CD14-positive monocyte (primary cell): ENCODE measurements at places on chromosomes 3 and 15. TPM values are rescaled to one million over a fixed set of nuclear protein-coding genes. Genes with fewer than 3 reads are reported as not detected.

The CACNA1D gene
- polyA plus RNA-seq: 0.98 TPM

The CORO2B gene
- polyA plus RNA-seq: not detected

The GMPPB gene
- polyA plus RNA-seq: 16.6 and 17.6 TPM in 2 replicates

The SUCNR1 gene
- 0.28 TPM for polyA plus RNA-seq

The ZNF620 gene
- polyA plus RNA-seq: 0.22 and 0.67 TPM in 2 replicates

The SLC24A5 gene
- not detected in 2 replicates for polyA plus RNA-seq

The CCR3 gene
- 0.38 TPM for polyA plus RNA-seq

The C3orf70 gene
- polyA plus RNA-seq: 0.01 TPM in 1 of 2 replicates, not detected in the other

The SLC22A13 gene
- 0.19 and 0.22 TPM in 2 replicates for polyA plus RNA-seq

The CCR1 gene
- 304 TPM for polyA plus RNA-seq

DNA sequence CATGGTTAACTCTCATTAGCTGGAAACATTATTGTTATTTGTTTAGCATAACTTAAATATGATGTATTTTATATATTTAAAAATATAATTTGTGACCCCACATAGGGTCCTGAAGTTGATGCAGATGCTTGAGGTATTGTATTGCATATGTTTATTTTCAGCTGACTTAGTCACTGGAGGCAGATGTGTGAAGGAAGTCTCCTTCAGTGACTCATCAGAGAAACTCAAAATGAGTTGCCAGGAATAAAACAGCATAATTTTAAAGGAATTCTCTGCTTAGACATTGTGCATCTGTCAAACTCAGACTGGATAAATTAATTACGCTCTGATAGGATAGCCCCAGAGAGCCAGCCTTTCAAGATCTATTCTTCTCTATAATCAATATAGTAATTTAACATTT, 7.9 kb upstream of the OR4F6 start:
- DNase-seq: no peak

GRCh38 chr3:66435989-66436388, 64.8 kb downstream of the LRIG1 start:
- DNase-seq: no peak

DNA sequence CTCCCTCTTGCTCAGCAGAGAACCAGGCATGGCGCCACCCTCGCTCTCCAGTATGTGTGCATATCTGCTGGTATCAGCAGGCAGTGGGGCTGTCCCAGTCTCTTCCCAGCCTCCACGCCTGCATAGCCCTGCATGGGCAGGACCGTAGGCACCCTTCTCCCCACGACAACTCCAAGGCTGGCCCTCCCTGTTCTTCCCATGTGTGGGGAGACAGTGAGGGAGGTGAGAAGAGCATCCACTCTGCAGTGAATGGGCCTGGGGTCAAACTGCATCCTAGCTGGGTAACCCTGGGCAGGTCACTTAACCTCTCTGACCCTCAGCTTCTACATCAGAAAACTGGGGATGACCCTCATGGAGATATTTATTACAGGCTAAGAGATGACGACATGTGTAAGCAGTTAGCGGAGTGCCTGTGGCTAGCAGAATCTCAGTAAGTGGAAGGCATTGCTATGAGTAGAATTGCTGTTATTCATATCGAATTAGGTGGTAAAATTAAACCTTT, 13.3 kb upstream of the SSUH2 start:
- no peak for DNase-seq

GRCh38 chr3:30470496-30470895, 135.9 kb upstream of the TGFBR2 start:
- no peak for DNase-seq

DNA sequence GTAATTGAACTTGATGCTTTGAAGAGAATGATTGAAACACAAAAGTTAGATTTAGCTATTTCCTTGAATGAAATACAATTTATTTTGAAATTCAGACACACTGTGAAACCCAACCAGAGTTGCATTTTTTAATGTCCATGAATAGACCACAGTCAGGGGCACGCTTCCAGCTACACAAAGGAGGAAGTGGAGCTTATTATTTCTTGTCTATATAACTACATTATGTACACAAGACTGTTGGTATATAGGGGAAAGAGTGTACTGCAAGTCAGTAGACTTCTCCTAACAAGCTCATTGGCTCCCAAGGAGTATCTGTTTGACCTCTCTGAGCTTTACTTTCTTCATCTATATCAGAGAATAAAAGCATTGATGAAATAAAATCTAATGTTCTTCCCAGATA, 326.2 kb downstream of the RYR3 start:
- no peak for DNase-seq

GRCh38 chr3:117408811-117409210, 699.2 kb downstream of the TUSC7 start:
- no peak for DNase-seq

DNA sequence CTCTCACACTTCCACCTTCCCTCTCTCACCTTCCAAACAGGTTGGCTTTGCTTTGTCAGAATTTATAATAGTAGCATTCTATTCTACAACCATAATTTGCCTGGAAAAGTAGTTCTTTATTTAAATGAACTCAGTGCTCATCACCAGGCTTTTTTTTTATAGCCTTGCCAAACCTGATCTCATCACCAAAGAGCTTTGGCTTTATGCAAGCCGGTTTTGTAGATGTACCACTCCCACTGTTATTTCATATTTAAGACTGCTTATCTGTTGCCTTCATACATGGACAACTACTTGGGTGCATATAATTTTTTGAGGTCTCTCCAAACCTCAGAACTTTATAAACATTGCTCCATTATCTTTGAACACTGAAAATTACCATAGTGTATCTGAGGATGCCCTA, 246.1 kb upstream of the PPP2R3A start:
- DNase-seq: no peak

GRCh38 chr15:61840090-61840489, 220.2 kb downstream of the VPS13C start:
- DNase-seq: no peak

DNA sequence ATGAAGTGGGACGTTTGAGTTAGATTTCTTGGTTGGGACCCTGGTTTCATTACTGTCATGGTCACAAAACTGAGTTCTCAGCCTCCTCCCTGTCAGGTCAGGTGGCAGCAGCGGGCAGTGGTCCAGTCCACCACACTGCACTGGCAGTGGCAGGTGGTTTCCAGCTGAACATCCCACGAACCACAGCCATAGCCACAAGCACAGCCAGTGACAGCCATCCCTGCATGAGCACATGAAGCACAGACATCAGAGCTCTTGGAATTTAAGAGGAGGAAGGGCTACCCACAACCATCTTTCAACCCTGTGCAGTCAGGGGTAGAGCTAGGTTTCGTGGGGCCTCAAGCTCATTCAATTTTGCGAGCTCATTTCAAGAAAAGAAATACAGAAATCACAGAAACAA, 1.5 kb downstream of the RETNLB start:
- DNase-seq: no peak

DNA sequence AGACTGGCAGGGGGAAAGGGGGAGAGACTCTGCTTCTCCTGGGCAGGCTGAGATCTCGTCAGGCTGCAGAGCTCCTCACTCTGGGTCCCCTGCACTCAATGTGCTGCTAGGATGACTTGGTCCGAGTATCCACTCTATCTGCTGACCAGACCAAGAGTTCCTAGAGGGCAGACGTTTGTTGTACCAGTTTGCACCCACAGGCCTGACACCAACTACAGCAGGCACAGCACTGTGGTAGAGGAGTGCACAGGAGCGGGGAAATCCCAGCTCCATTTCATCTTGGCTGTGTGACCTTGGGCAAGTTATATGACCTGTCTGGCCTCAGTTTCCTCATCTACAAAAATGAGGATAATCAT, 29.0 kb downstream of the CCDC12 start:
- no peak for DNase-seq

DNA sequence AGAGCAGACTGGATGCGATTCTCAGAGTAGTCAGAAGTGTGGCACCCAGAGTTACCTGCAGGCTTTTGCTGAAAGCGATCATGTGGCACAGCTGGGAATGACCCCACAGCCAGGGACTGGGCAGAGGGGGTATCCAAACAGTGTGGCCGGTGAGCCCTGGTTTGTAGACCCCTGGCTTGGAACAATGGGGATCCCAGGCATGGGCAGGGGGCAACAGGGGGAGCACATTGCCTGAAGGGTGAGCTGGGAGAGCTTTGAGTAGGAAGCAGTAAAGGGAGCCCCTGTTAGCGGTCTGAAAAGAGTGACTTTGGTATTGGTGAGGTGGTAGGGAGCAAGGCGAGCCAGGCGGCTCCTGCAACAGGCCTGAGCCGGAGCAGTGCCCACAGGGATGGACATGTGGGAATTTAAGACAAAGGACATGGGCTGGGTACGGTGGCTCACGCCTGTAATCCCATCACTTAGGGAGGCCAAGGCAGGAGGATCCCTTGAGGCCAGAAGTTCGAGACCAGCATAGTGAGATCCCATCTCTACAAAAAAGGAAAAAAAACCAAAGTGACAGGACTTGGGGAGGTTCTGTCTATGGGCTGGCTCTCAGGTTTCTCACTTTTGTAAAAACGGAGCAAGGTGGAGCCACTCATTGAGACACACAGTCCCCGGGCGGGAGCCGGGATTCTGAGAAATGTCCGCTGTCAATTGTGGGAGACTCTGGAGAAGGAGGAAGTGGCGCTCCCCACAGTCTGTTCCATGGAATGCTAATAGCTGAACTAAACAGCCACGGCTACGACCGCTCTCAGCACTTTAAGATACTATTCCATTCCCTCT, 223.8 kb upstream of the LYSMD4 start:
- no peak for DNase-seq

DNA sequence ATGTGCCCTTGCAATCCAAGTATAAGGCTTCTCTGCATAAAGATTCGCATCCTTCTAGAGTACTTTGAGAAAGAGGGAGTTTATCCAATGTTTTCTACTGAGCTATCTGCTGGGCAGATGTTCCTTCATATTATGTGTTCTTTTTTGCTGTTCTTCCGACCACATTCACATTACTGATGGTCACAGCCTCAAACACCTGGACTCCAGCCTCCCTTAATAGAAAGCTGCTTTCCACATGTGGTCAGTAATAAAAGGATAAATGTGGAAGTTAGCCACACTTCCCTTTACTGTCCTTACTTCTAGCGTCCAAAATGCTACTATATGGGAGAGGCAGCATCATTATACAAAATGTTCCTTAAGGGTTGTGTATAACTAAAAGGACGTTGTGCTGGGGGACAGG, 116.9 kb downstream of the CD47 start:
- no peak for DNase-seq

- DNase-seq: no peak
Measured at GRCh38 chr3:20064387-20064786, 24.1 kb downstream of the KAT2B start.

- DNase-seq: no peak
Measured at GRCh38 chr15:80796407-80796806, 17.2 kb downstream of the CEMIP start.

DNA sequence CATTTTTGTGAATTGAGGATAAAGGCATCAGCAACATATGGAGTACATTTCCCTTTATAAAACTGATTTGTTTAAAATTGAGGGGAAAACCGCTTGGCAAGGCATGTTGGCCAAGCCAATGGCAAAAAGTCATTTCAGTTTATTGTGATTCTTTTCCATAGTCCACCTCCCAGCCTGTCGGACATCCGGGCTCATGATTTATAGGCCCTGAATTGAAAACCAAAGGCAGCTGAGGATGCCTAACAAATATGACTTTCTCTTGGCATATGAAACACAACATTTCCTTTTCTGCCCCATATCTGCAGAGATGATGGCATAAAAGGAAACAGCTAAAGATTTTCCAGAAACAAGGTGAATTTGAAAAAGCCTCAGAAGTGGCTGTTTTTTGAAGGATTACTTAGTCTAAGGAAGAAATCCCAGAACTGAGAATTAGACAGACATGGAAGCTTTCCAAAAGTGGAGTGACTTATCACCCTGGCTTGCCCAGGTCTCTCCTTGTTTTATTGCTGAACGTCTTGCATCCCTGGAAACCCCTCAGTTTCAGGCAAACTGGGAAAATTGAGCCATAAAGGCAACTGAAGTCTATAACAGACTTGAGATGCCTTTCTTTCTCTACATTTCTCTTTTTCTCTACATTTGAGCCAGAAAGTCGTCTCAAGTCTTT, 74.0 kb downstream of the COL8A1 start:
- DNase-seq: no peak

DNA sequence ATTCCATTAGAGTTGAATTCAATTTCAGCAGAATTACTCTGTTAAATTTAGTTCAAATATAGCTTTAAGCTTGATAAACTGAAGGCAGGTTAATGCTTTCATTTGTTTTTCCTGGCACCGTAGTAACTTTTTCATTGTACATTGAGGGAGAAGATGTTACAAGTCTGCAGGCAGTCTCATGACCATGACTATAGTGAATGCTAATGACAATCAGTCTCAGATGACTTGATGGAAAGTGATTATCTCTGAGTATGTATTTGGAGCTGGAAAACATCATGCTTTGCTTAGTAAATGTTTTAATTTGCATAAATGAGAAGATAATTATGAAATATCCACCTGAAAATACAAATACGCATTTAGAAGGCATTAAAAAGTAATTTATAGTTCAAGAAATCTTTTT, 16.0 kb upstream of the RNF7 start:
- no peak for DNase-seq

GRCh38 chr15:77546870-77547269, 85.8 kb downstream of the LINGO1 start:
- no peak for DNase-seq

GRCh38 chr3:144645300-144645699, 673.7 kb downstream of the DIPK2A start:
- no peak for DNase-seq
